H54 (cell line): ENCODE measurements at places on chromosomes 4 and X.

DNA sequence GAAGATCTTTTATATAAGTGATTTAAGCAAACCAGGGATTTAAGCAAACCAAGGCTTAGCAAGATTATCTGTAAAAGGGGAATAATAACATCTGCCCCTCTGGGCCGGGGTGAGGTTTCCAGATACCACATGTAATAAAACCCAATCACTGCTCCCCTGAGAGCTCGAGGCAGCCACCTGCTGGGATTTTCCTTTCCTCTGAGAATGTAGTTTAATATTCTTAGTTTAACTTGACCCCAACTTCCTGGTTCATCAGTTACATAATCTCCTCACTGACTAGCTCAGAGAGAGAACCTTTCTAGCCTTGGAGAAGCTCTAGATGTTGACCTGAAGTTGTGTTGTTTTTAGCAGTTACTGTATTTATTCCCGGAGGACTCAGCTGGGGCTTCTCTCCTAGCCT lies 322.4 kb downstream of the ARHGAP10 start:
- DNase-seq = no peak

DNA sequence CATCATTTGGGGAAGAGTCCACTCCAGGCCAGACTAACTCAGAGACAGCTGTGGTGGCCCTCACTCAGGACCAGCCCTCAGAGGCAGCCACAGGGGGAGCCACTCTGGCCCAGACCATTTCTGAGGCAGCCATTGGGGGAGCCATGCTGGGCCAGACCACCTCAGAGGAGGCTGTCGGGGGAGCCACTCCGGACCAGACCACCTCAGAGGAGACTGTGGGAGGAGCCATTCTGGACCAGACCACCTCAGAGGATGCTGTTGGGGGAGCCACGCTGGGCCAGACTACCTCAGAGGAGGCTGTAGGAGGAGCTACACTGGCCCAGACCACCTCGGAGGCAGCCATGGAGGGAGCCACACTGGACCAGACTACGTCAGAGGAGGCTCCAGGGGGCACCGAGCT lies 3.3 kb upstream of the ERAS start:
- no peak for DNase-seq

- no peak for DNase-seq
Observed at GRCh38 chr4:155565330-155565729, 101.3 kb upstream of the GUCY1A1 start.

DNA sequence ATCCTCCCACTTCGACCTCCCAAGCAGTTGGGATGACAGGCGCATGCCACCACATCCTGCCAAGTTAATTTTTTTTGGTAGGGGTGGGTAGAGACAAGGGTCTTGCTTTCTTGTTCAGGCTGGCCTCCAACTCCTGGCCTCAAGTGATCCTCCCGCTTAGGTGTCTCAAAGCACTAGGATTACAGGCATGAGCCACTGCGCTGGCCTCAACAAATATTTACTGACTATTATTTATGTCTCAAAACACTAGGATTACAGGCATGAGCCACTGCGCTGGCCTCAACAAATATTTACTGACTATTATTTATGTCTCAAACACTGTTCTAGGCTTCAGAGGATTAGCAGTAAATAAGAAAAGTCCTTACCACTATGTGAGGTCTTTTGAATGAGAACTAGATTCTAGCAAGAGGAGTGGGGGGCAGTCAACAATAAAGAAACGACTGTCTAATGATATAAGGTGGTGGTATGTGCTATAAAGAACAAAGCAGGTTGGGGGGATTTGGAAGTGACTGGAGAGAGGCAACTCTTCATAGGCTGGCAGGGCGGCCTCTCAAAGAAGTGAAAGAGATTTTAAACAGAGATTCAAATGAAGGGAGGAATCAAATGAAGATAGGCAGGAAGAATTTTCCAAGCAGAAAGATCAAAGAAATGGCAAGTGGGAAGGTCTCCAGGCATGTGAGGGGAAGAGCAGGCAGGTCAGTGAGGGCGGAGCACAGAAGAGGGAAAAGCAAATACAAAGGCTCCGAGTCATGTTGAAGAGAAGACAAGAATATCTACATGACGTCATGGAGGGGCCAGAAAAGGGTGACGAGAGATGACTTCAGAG lies 12.7 kb upstream of the ACSL1 start:
- DNase-seq = no peak

DNA sequence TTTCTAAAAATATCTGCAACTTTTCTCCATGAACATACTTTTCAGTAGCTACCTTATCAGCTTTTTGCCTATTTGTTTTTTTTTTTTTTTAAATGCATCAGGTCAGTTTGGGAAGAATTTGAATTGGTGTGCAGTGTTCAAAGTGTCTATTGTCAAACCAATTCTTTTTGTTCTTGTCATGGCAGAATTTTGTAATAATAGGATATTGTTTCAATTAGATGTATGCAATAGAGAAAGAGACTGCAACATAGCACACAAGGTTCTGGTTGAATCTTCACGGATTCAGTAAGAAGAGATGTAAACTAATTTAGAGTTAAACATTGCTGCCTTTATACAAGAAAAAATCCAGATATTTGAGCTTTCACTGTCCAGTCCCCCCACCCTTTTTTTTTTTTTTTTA lies 277.1 kb downstream of the GRID2 start:
- DNase-seq = no peak

DNA sequence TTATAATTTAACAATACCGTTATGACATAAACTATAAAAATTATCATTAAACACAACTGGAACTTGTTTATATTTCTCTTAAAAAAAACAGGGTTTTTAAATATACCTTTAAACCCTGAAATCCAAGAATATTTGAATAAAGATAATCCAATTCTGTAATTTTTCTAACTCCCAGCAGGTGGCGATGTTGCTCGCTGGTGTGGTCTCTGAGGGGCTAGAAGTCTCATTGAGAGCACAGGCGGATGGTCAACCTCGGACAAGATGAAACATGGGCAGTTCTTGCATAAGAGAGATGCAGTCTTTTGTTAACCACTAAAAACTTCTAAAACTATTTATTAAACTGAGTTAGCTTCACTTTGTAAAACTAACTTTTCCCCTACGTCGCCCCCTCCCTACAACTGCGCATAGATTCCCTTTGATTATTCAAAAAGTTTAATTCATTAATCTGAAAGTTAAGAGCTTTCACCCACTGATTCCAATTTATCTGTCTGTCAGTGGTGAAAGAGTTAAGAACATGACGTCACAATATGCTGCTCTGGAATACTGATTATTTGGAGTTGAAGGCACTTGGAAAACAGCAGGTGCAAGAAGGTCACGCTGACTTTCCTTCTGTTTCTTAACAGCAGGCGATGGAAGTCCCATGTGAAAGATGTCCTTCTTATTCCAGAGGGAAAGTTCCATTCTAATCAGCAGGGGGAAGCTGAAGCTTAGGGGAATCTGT lies 29.5 kb downstream of the DMP1 start:
- peak; percentile 2 for DNase-seq
